NCI-H1436 (cell line): ENCODE measurements at places on chromosomes 12 and 14.

DNA sequence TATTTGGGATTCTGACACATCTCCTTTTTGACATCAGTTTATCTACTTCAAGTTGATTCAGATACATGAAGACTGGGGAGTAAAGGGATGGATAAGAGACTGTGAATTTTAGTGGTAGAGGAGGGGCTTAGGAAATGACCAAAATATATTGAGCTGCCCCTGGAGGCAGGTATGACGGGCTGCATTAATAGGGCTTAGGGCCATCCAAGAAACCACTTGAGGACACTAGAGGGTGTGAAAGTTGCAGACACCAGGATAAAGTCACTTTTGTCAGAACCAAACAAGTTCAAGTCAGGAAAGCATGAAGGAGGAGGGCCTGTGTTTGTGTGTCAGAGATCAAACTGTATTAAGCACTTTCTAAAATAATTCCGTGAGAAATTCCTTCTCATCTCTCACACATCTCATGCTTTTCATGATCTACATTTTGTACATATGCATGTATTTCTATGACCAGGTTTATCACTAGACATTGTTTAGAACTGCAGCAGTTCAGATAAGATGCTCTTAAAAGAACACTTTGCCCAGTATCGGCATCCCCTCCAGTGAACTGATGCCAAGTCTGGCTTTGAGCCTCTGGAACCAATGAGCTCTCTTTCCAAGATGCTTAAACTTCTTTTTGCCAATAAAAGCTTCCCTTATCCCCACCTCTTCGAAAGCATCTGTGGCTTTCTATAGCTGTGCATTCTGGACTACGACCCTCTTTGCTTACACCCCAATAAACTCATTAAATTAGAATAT lies 136.9 kb downstream of the SLC38A1 start:
- DNase-seq, result no peak

DNA sequence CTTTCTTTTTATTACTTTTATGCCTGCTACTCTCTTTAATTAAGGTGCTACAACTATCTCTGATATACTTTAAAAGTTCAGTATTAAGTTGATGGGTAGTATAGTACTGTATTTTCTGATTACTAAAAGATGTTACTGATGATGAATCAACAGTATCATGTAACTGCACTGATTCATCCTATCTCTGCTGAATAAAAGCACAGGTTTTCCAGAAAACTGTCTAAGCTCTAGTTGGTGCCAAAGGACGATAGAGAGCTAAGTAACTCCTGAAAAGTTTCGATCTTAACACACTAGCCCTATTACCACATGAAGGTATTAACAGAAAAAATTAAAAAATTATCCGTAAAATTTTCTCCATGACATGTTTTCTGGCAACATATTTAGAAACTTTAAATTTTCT lies 2.1 kb downstream of the SCAF11 start:
- no peak for DNase-seq

GRCh38 chr12:67645601-67646000 lies 2.9 kb upstream of the DYRK2 start:
- no peak for DNase-seq

GRCh38 chr12:115752913-115753726 lies 524.4 kb downstream of the MED13L start:
- DNase-seq, result peak; percentile 55

- no peak for DNase-seq
These were observed 2.0 kb downstream of the MYH7 start for GRCh38 chr14:23433457-23433856.

DNA sequence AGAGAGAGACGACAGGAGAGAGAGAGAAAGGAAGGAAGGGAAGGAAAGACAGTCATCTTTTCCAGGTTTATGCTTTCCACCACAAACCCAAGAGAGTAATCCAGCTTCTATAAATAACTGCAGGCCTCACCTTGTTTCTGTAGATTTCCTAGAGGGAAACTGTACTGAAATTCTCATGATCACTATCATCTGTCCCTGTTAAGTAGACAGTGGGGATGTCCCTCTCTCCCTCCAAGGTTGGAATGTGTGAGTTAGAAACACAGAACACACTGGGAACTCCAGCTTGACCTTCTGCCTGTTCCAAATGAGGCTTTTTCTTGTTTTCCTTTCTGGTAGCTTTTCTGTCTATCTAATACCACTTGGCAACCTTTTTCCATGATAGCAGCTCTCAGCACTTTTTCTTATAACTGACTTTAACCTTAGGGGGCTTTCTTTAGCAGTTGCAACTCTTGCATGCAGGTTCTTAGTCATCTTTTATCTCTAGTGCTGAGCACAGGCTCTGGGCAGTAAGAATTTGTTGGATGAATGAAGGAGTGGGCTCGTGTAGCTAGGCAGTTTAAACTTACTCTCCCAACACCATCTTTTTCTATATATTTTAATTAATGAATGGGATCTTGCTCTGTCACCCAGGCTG lies 22.8 kb upstream of the FBXO33 start:
- DNase-seq, result no peak

- DNase-seq, result no peak
These were observed 315.3 kb upstream of the PRICKLE1 start for GRCh38 chr12:42904683-42905418.

- no peak for DNase-seq
These were observed 20.2 kb downstream of the OR4N2 start for GRCh38 chr14:19823765-19824164.

DNA sequence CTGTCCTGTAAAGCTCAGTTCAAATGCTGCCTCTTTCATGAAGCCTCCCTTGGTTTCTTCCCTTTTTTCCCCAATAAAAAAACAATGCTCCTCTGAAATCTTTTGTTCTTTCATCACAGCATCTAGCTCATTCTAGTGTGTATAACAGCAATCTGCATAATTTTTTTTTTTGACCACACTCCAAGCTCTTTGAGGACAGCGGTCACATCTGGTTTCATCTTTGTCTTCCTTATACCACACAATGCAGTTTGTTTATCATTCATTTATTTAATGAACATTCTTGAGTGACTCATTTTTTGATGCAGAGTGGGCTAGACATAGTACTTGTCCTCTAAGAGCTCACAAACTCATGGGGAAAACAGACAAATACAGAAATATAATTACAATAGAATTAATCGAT lies 7.3 kb downstream of the GNG2 start:
- no peak for DNase-seq

GRCh38 chr12:71848212-71848611 lies 8.7 kb downstream of the TBC1D15 start:
- DNase-seq, result no peak

- no peak for DNase-seq
These were observed 130.8 kb upstream of the RAP1B start for GRCh38 chr12:68479896-68480291.

GRCh38 chr14:101082436-101083384 lies 179.2 kb upstream of the RTL1 start:
- DNase-seq, result no peak

- DNase-seq, result no peak
These were observed 3.0 kb downstream of the HSP90B1 start for GRCh38 chr12:103933237-103933636.

DNA sequence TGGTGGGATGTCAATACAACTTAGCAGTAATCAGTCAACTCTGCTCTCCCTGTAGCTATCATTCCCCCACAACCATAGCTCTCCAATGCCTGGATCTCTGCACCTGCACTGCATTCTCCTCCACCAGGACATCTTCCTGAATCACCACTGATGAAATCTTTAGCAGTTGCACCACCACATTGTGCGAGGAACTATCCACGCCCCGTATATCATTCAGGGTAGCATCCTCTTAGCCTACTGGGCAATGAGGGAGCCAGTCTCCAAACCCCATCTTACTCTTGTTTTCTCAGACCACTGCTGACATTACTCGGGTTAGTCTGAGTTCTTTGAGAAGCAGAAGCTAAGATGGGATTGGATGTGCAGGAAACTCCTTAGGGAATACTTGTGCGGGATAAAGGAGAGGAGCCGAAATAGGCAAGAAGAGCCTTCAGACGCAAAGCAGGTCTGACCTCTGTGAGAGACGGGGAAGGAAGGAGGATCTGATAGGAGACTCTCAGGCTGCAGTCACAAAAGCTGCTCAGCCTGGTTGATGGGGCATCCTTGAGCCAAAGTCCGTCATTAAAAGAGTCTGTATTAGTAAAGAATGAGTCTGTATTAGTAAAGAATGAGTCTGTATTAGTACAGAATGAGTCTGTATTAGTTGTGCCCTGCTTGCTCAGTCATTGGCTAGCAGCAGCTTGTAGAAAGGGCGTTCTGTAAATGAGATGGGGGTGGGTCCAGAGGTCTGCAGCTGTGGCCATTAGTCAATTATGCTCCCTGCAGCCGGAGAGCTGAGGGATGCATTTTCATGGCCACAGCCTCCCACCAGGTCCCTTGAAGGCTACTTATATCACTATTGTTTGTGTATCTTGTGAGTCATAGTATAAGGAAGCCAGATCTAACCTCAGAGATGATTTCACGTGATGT lies 49.6 kb upstream of the RASSF3 start:
- no peak for DNase-seq

GRCh38 chr12:51590347-51591015 lies 552 bp upstream of the SCN8A start:
- peak; percentile 92 for DNase-seq

- DNase-seq, result no peak
These were observed at the start of gene HOXC9 for GRCh38 chr12:54000116-54001114. HOXC9 (plus strand) TSS chr12:54000161; CDS start chr12:54000189, 28 bp downstream.

DNA sequence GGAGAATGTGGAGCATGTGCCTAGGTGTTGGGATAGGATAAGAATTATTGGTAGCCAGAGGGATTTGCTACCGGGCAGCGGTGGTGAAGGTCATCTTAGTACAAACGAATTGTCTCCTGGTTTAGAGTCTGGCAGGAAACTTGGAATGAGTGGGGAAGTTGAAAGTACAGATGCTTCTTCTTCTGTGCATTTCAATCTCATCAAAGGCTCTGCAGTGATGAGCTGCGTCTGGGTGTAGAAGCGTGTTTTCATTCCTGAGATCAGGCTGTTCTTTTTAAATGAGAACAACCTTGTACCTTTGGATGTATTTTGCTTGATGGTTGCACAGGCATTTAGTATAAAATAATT lies 2.1 kb downstream of the WNK1 start:
- no peak for DNase-seq

DNA sequence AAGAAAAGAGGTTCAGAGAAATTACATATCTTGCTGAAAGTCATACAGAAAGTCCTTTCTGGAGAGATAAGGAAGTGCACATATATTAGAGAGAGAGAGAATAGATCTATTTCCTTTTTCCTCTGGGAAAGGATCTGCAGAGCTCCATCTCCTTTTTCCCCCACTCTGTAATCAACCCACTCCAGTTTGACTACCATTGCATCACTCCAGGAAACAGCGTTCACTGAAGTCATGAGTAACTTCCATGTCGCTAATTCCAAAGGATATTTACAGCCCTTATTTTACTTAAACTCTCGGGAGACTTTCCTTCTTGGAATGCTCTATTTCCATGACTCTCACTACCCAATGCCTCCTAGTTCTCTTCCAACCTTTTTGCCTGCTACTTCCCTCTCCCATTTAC lies 72.5 kb upstream of the PARP11 start:
- no peak for DNase-seq

- no peak for DNase-seq
These were observed 120.9 kb upstream of the BCL2L14 start for GRCh38 chr12:11949738-11950411.

- no peak for DNase-seq
These were observed 21.6 kb upstream of the HNF1A start for GRCh38 chr12:120956579-120957300.

DNA sequence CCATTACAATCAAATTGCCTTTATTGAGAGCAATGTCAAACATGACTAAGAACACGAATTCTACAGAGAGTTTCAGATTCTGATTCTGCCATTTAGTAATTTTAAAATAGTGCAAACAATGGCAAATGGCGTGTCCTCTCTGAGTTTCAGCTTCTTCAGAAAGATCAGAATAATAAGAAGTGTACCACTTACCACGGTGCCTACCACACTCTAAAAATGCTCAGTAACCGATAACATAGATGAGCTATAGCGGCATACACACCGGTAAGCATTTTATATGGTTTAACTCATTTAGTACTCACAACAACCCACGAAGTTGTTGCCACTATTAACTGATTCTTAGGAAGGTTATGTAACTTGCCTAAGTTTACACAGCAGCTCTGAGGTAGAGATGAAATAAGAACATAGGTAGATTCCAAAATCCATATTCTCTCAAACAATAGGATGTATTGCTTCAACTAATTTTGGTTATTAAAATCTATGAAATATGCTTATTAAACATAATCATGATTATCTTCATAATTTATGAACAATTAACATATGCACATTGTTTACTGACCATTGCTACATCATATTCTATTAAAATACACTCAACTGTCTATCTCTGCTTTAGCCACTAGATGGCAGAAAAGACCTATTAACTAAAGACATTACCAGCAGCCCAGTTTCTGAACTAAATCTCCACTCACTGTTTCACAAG lies 38.3 kb downstream of the SLC6A15 start:
- peak; percentile 73 for DNase-seq

DNA sequence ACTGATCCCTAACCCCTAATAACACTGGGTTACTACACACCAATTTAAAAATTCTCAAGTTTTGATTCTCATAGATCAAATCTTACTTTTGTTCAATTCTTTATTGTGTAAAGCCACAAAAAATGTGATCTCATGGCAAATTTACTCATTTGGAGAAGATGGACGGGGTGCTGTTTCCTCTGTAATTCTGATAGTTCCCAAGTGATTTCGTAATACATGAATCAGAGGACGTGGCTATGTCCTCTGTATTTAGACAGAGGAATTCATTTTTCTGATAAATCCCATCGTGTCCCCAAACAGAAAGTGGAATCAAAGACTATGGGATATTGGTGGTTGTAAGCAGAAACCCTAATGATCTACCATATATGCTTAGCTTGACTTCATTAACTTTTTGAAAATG lies 76.6 kb upstream of the GNG2 start:
- DNase-seq, result no peak

DNA sequence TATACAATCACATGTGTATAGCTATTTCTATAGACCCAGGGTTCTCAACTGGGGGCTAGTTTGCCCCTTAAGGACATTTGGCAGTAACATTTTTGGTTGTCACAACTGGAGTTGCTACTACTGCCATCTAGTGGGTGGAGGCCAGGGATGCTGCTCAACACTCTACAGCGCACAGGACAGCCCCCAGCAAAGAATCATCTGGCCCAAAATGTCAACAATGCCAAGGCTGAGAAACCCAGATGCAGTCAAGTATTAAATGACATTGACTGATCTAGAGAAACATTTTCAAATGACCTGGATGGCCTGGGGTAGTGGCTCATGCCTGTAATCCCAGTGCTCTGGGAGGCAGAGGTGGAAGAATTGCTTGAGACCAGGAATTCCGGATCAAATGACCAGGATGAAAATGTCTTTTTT lies 5.8 kb downstream of the WSB2 start:
- DNase-seq, result peak; percentile 40
